ENCODE measurements at places on chromosomes 7 and 10. TPM values are rescaled to one million over a fixed set of nuclear protein-coding genes. Genes with fewer than 3 reads are reported as not detected.

GRCh38 chr7:151847681-151848081 is 29.2 kb downstream of the PRKAG2 start:
- H3K4me3 ChIP-seq = no peak overlapping the region
- no peaks in the 10 kb centered on the region for H3K27me3 ChIP-seq
- no peak for DNase-seq
- peaks cover 29% of the 10 kb centered on the region for H3K4me1 ChIP-seq

The ZNF786 gene
- 6.3 TPM for total RNA-seq

DNA sequence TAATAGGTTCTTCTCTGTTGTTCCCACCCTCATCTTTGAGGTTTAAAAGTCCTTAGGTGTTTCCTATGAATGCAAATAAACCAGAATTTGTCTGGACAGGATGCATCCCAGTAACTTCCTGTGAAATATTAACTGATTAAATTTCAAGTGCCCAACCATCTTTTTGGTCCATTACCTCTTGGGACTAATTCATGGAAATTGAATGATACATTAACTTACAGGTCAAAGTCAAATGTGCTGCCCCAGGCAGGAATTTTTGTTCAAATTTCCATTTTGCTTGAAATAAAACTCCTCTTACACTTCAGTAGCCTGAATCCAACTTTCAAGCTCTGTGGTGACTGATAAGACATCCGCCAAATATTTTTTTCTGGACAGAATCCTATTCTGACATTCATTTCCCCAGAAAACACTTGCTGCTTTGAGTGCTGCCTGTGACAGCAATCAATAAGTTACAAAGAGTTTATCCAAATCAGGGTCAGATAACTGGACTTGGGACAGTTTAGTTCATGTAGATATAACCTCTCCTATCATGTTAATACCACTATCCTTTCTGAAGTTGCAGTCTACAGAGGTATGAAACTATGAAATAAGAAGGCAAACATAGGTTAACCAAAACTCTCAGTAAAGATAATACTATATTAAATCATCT is 383.5 kb downstream of the POM121L12 start:
- no peaks in the 10 kb centered on the region for H3K4me1 ChIP-seq
- H3K4me3 ChIP-seq = no peak overlapping the region
- H3K27ac ChIP-seq = no peak overlapping the region
- no peak for DNase-seq
- no peaks in the 10 kb centered on the region for H3K27me3 ChIP-seq

- H3K36me3 ChIP-seq = no peaks in the 10 kb centered on the region
- no peaks in the 10 kb centered on the region for H3K27me3 ChIP-seq
- peaks cover 23% of the 10 kb centered on the region for H3K4me1 ChIP-seq
Measured at GRCh38 chr10:110870823-110871297, 868 bp upstream of the PDCD4 start.

- no peak overlapping the region for H3K4me3 ChIP-seq
- H3K27me3 ChIP-seq = no peaks in the 10 kb centered on the region
- peak; percentile 55 for DNase-seq
- no peaks in the 10 kb centered on the region for H3K36me3 ChIP-seq
- H3K4me1 ChIP-seq = 0 out of 2 replicates have a peak, but pooled peaks cover 5% of the 10 kb centered on the region
Measured at GRCh38 chr7:110157631-110158362, 933.1 kb upstream of the LRRN3 start.

DNA sequence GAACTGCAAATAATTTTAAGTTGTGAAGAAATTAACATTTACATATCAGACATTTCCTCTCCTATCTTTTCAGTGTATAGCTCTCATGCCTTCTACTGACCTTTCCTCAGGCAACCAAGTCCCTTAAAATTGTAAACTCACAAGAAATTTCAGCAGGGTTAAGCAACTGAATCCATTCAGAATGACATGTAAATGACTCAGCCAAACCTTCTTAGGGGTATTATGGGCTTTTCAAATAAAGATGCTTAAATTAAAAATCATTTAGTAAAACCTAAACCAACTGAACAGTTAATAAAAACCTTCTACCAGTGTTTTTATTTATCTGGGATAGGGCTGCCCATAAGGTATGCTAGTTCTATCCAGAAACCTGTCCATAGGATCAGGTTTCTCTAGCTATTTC is 20.7 kb downstream of the WAPL start:
- no peak for DNase-seq
- H3K27me3 ChIP-seq = no peaks in the 10 kb centered on the region
- H3K4me3 ChIP-seq = no peak overlapping the region
- peaks cover 22% of the 10 kb centered on the region for H3K36me3 ChIP-seq
